ENCODE measurements at places on chromosomes 2 and 18.
A peak's percentile ranks its signal among the peaks of the same experiment; 100 is the strongest.

- no peak for DNase-seq
Observed at GRCh38 chr2:176781570-176782217, 430.9 kb upstream of the HNRNPA3 start.

- DNase-seq = peak; percentile 11
Observed at GRCh38 chr2:85353876-85354285, 447 bp downstream of the RETSAT start.

- DNase-seq = no peak
Observed at GRCh38 chr2:213524164-213524563, 239.9 kb downstream of the SPAG16 start.

DNA sequence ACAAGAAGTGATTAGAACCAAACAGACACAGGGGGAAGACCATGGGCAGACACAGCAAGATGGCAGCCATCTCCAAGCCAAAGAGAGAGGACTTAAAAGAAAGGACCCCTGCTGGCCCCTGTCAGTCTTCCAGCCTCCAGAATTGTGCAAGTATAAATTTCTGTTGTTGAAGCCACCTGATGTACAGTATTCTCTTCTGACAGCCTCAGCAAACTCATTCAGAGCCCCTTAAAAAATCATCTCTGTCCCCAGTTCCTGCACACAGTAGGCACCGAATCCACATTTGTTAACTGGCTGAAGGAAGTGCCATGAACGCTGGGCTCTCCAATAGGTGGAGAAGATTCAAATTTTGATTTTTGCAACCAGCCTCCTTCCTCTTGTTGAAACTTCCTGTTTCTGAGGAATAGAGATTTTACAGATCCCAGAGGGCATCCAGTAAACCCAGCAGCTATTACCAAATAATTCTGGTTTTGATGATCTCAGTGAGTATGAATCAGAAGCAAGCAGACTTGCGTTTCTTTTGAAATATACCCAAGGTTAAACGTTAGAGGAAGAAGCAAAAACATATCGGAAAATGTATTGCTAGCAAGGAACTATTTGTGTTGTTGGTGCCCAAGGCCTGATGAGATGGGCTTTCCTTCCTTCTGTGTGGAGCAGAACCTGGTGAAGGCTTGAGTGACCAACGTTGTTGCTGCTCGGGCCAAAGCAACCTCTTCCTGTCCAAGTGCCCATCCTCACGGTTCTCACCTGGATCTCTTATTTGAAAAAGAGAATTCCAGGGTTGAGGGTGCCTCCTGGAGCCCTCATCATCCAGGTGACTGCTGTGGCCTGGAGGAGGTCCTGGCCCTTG lies 47.7 kb upstream of the PLB1 start:
- DNase-seq = no peak

GRCh38 chr2:71720283-71720560 lies 266.9 kb downstream of the DYSF start:
- DNase-seq = no peak

GRCh38 chr2:31033032-31033431 lies 105.2 kb downstream of the GALNT14 start:
- DNase-seq = no peak

- DNase-seq = no peak
Observed at GRCh38 chr2:190835303-190835930, 45.2 kb upstream of the GLS start.

DNA sequence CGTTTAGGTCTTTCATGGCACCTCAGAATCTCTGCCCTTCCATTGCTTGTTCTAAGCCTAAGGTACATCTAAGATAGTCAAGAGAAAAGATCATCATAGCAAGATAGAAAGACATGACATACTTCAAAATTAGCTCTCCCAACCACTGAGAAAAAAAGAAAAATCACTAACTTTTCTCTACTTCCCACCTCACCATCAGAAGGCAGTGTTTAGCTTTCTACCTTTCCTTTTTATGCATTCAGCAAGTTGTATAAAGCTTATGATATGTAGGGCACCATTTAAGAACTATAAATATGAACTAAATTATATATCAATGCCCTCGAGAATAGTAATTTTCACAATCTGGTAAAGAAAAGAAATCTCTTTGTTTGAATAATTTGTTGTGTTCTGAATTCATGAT lies 331.8 kb upstream of the VWC2L start:
- DNase-seq = no peak

DNA sequence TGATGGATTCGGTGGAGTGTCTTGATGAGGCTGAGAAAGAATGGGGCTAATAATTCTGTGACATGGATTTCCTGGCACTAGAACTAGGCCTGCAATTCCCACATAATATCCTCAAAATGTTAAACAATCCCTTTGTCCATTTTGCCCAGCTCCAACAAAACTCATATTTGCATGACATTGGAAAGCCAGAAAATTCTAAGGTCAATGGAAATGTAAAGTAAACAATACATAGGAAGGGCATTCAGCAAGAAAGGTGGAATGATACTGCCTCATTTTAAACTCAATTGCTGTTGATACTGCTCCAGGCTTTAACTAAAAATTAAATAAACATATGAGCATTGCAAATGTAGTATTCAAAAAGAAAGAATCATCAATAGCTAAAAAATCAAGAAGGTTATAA lies 434.8 kb upstream of the SLC8A1 start:
- no peak for DNase-seq

GRCh38 chr18:70822691-70823090 lies 533.8 kb downstream of the SOCS6 start:
- no peak for DNase-seq

DNA sequence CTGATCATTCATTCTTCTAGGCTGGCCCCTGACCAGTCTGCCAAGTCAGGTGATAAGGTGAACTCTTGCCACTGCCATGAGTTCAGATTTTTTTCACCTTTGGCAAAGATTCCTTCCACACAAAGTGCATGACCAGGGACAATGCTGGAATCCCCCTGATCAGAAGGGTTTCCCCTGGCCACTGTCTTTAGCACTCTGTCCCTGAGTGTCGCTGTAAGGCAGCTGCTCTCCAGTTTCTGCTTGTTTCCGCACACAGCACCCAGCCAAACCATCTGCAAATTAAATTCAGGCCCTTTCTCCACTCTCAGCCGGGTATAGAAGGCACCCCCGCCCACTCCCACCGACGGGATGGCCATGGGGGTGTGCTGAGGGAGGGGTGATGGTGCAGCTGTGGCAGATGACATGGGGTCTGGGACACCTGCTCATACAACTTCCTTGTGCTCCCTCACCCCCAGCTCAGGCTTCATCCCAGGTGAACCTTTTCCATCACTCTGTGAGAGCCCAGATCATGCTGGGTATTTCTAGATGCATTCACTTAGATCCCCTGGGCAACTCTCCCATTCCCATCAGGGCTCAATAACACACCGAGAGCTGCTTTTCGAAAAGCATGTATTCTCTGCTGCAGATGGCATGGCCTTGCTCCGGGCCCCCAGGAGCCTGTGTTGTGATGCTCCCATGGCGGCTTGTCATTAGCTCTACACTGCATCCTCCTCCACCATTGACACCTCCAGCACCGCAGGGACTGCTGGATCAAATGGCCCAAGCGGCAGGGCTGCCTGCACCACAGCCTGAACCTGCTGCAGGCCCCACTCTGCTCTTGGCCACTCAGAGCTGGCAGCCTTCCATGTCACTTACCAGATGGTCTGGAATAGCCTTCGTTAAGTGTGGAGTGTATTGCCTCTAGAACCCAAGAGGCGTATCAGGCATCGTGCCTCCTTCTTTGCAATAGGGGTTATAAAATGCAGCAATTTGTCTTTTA lies 52.3 kb upstream of the ROCK2 start:
- no peak for DNase-seq

- no peak for DNase-seq
Observed at GRCh38 chr18:10249270-10249669, 205.2 kb upstream of the APCDD1 start.

DNA sequence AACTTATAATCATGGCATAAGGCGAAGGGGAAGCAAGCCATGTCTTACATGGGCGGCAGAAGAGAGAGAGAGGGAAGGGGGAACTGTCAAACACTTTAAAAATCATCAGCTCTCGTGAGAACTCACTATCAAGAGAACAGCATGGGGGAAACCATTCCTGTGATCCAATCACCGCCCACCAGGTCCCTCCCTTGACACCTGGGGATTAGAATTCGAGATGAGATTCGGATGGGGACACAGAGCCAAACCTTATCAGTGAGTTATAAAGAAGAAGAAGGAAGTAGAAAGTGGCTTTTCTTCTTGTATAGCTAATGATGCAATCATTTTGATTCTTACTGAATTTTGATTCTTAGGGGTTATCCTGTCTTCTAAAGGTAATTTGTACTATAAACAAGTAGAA lies 51.4 kb downstream of the SMCHD1 start:
- no peak for DNase-seq

GRCh38 chr18:30556112-30556511 lies 486.4 kb downstream of the DSC3 start:
- no peak for DNase-seq

DNA sequence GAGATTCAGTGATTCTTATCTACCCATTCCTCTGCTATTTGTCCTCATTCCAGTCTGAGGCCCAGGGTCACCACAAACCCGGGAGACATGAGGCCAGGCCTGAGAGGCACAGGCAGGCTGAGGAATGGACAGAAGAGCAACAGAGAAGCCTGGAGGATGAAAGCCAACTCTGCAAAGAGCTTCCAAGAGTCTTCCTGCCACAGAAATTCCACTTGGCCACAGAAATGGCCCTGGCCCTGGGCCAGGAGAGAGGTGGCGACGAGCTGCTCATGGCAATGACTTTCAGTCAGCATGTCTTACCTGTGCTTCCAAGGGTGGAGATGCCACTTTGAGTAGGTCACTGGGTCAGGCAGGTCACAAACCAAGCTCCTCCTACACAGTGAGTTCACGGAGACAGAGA lies 155.3 kb upstream of the PKDCC start:
- no peak for DNase-seq

- no peak for DNase-seq
Observed at GRCh38 chr2:235825946-235826345, 332.1 kb downstream of the AGAP1 start.

- DNase-seq = no peak
Observed at GRCh38 chr2:31729442-31730092, 148.8 kb upstream of the SRD5A2 start.

DNA sequence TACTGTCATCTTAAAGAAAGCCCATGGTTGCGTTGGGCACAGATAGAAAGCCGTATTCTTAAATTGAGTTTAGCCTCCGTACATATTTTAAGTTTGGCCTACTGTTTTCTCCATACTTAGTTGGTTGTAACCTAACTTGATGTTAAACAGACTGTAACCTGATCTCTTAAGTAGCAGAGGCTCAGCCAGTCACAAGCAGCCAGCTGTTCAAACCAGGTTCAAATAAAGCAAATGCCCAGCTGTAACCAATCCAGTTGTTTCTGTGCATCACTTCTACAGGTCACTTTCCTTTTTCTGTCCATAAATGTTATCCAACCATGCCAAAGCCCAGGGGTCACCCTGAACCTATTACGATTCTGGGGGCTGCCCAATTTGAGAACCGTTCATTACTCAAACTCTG lies 10.0 kb upstream of the THADA start:
- no peak for DNase-seq

Data from putamen (tissue), 1 donor.